ENCODE measurements at places on chromosomes 6 and 20. TPM values are rescaled to one million over a fixed set of nuclear protein-coding genes. Genes with fewer than 3 reads are reported as not detected.

PAK5 gene
- not detected for total RNA-seq

GRCh38 chr6:52984247-52984646, 10.8 kb downstream of the GSTA4 start:
- H3K27me3 ChIP-seq = no peaks in the 10 kb centered on the region
- H3K36me3 ChIP-seq = no peaks in the 10 kb centered on the region
- H3K4me1 ChIP-seq = no peaks in the 10 kb centered on the region
- DNase-seq = no peak
- no peak overlapping the region for H3K4me3 ChIP-seq

DNA sequence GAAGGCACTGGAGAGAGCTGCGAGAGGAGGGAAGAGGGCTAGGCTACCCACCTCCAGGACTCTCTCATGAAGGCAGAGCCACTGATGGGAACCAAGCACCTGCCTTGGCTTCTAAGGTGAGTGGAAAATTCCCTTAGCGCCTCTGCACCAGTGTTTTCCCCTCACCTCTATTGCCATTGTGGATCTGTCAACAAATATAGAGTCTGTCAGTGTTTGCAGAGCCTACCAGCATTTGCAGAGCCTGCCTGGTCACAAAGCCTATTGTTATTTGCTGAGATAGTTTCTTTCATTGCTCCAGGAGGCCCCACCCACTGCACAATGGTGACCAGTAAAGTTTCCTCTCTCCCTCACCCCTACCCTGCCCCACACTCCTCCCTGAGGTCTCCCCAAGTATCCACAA, 141.9 kb downstream of the MRPL14 start:
- no peaks in the 10 kb centered on the region for H3K4me1 ChIP-seq
- H3K27me3 ChIP-seq = no peaks in the 10 kb centered on the region
- no peaks in the 10 kb centered on the region for H3K36me3 ChIP-seq
- H3K4me3 ChIP-seq = no peak overlapping the region

HLA-DPB1 gene
- total RNA-seq = 24.0 TPM

DNA sequence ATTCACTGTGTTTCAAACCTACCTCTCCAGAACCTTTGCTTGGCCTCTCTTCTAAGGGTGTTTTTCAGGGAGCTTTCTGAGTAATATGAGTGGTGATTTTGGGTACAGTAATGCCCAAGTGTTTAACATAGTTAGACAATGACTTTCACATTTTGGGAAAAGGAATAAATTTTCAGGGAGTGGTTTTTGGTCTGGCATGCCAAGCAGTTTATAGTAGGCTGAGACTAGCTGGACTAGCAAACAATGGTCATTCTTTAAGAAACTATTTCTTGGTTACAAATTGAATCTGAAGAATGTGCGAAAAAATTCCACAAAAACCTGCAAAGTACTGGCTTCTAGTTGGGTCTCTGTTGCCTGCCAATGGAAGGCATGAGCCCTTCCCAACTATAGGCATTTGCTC, 15.4 kb downstream of the FNDC1 start:
- H3K4me1 ChIP-seq = no peaks in the 10 kb centered on the region
- no peak overlapping the region for H3K4me3 ChIP-seq
- H3K27ac ChIP-seq = no peak overlapping the region
- DNase-seq = no peak
- H3K36me3 ChIP-seq = no peaks in the 10 kb centered on the region
- H3K27me3 ChIP-seq = no peaks in the 10 kb centered on the region

DNA sequence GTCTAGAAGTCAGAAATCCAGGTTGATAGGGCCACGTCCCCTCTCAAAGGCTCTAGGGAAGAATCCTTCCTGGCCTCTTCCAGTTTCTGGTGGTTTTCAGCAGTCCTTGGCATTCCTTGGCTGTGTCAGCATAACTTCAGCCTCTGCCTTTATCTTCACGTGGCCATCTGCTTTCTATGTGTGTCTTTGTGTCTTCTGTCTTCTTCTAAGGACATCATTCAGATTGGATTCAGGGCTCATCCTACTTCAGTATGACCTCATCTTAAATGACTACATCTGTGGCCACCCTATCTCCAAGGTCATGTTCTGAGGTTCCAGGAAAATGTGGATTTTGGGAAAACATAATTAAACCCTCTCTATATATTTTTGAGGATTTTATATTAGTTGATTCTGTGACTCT, 23.0 kb downstream of the C6orf89 start:
- H3K4me1 ChIP-seq = no peaks in the 10 kb centered on the region
- H3K36me3 ChIP-seq = no peaks in the 10 kb centered on the region
- no peak overlapping the region for H3K27ac ChIP-seq

GRCh38 chr20:17083738-17084137, 143.1 kb upstream of the PCSK2 start:
- DNase-seq = no peak
- H3K36me3 ChIP-seq = no peaks in the 10 kb centered on the region
- no peak overlapping the region for H3K4me3 ChIP-seq
- H3K27ac ChIP-seq = no peak overlapping the region
- no peaks in the 10 kb centered on the region for H3K4me1 ChIP-seq

XKR7 gene
- not detected for total RNA-seq

GRCh38 chr20:23159947-23160318, 73.8 kb upstream of the CD93 start:
- H3K4me3 ChIP-seq = no peak overlapping the region
- peaks cover 5% of the 10 kb centered on the region for H3K4me1 ChIP-seq
- no peak for DNase-seq
- H3K36me3 ChIP-seq = no peaks in the 10 kb centered on the region
- no peak overlapping the region for H3K27ac ChIP-seq
- no peaks in the 10 kb centered on the region for H3K27me3 ChIP-seq

SLC35F1 gene
- total RNA-seq = not detected

GRCh38 chr6:31915351-31915750, 12.2 kb upstream of the C2 start:
- no peak overlapping the region for H3K4me3 ChIP-seq
- H3K27me3 ChIP-seq = no peaks in the 10 kb centered on the region
- H3K36me3 ChIP-seq = no peaks in the 10 kb centered on the region

SCGN gene
- 13.0 TPM for total RNA-seq

KCNK16 gene
- not detected for total RNA-seq

DEFB119 gene
- total RNA-seq = not detected

EFCAB8 gene
- total RNA-seq = 0.83 TPM

- H3K4me1 ChIP-seq = no peaks in the 10 kb centered on the region
- no peak overlapping the region for H3K27ac ChIP-seq
- DNase-seq = no peak
- H3K27me3 ChIP-seq = no peaks in the 10 kb centered on the region
- no peak overlapping the region for H3K4me3 ChIP-seq
Observed at GRCh38 chr6:170227521-170227983, 63.3 kb downstream of the DLL1 start.
